ENCODE measurements at places on chromosomes 1 and 21.

- DNase-seq: peak; percentile 90
Observed at GRCh38 chr1:39158327-39159086, 46.0 kb upstream of the MACF1 start.

DNA sequence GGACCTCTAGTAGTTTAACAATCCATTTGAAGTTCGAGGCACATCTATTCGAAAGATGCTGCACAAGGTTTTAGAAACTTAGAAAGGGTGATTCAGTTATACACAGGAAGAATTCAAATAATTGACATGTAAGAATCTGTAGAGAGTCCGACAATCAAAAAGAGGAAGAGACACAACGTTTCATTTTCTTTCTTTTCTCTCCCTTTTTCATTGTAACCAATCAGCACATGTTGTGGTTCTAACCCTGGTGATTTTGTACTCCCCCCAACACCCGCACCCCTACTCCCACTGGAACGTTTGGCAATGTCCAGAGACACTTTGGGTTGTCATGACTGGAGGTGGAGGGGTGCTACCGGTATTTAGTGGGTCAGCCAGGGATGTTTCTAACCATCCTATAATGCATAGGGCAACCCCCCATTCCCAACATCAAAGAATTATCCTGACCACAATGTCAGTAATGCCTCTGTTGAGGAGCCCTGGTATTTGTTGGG, 4.9 kb downstream of the TGFB2 start:
- DNase-seq: no peak

- DNase-seq: no peak
Observed at GRCh38 chr1:43779805-43780403, 72.6 kb downstream of the ST3GAL3 start.

DNA sequence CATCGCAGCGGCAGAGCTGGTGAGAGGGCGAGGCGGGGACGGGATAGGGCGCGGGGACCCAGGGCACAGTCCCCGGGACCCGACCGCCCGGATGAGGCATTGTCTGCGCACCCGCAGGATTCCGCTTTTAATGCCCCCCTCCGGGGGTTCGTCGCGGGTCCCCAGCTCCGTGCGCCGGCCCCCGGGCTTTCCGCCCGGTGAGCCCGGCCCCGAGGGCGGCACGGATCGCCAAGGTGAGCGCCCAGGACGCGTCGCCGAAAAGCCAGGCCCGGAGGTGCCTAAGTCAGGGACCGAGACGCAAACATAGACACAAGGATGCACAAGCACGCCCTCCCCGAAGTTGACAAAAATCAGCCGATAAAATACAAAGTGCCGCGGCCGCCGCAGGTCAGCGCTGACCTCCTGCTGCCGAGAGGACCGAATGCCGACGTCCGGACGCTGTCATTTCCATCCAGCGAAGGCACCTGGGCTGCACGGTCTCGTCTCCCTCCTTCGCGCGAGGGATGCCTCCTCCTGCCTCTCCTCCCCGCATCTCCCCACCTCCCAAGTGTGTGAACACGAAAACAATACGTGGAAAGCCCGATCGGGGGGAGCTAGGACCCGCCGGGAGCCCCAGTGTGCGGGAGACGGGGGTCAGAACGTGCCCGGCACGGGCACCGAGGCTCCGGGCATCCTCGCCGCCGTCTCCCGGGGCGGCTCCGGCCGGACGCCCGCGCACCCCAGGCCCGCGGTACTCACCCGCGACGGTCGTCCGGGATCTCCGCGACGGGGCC, 101.1 kb upstream of the SOD1 start:
- no peak for DNase-seq

DNA sequence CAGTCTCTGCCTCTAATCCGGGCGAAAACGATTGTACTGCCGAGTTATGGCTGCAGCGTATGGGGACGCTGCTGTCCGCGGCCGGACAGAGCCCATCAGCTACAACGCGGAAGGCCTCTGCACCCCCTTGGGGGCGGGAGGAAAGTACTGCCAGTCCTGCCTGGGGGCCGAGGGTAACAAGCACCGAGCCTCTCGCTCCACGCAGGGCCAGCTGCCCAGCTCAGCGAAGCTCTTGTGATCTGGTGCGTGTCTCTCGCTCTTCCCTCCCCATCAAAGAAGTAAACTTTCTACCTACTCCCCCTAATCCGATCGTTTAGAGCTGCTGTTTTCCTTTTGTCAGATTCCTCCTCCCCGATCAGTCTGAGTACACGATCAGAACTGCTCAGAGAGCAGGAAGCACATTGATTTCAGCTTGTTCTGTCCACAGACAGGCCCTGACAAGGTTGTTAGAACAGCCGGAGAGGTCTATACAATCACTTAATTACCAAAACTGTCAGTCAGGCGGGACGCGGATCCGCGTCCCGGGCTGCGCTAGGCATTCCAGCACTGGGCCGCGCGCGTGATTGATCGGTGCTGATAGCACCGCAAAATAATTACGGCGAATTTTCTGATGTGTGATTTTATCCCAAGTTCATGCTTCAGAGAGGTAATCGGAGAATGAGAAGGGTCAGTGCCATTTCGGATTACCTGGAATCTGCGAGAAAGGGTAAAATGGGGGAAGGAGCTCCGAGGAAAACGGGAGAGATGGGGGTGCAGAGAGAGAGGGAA, 8.7 kb upstream of the BARHL2 start:
- no peak for DNase-seq

- DNase-seq: no peak
Observed at GRCh38 chr1:89973471-89974127, 21.3 kb upstream of the ZNF326 start.

DNA sequence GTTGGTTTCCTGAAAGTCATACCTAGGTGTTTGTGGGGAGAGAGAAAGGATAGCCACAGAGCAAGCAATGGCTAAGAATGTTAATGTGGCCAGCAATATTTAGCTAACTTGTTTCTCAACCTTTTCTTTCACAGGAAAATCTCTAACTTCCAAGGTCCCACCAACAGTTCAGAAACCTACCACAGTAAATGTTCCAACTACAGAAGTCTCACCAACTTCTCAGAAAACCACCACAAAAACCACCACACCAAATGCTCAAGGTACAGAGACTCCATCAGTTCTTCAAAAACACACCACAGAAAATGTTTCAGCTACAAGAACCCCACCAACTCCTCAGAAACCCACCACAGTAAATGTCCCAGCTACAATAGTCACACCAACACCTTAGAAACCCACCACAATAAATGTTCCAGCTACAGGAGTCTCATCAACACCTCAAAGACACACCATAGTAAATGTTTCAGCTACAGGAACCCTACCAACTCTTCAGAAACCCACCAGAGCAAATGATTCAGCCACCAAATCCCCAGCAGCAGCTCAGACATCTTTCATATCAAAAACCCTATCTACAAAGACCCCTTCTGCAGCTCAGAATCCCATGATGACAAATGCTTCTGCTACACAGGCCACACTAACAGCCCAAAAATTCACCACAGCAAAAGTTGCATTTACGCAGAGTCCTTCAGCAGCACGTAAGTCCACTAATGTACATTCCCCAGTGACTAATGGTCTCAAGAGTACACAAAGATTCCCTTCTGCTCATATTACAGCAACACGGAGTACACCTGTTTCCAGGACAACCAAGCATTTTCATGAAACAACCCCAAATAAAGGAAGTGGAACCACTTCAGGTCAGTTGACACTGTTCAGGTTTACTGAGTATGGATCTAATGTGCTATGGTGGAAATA, 15.3 kb downstream of the CD55 start:
- no peak for DNase-seq

GRCh38 chr1:222234351-222234750, 313.6 kb downstream of the HHIPL2 start:
- no peak for DNase-seq

DNA sequence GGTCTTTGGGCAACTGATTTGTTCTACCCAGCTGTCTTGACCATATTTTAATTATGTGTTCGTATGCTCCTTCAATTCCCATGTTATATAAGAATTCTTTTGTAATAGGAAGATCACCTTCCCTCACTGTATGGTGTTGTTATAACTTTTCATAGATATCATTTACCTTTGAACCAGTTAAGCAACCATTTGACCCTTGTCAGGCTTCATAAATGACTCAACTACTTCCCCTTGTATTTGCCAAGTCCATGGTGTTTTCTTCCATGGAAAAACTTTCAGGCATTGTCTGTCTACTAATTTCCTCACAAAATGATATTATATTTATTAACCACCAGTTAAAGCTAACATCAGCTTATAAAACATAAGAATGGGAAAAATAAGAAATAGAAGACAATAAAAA, 5.1 kb downstream of the BPNT1 start:
- DNase-seq: no peak

GRCh38 chr1:29639156-29639736, 402.9 kb downstream of the PTPRU start:
- DNase-seq: peak; percentile 14

GRCh38 chr1:155008015-155008941, 5.7 kb downstream of the ZBTB7B start:
- DNase-seq: no peak

DNA sequence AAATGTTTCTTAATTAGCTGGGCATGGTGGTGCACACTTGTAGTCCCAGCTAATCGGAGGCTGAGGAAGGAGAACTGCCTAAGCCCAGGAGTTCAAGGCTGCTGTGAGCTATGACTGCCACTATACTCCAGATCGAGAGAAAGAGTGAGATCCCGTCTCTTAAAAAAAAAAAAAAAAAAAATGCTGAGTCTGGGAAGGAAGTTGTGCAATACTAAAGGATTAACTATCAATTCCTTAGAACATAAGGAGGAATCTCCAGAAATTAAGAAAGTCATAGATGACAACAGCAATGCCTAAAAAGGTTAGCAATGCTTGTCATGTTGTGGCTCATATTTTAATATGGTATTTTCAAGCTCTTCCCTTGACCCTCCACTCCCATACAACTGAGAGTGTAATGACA, 5.3 kb downstream of the LUZP1 start:
- no peak for DNase-seq

DNA sequence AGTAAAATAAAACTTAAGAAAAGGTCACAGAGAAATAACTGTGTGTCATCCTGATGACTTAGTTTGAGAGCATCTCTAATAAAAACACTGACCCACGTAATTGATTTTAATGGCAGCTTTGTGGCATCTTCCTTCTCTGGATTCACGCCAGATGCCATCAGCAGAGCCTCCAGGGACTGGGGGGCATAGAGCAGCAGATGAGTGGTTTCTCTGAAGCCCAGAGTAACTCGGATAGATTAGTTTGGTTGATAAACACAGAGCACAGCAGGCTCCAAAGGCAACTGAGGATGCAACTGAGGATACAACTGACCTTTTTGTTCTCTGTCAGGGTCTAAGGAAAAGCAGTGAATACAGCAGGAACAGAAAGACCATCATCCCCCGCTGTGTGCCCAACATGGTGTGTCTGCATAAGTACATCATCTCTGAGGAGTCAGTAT, 180.8 kb downstream of the RPS6KC1 start:
- peak; percentile 47 for DNase-seq

DNA sequence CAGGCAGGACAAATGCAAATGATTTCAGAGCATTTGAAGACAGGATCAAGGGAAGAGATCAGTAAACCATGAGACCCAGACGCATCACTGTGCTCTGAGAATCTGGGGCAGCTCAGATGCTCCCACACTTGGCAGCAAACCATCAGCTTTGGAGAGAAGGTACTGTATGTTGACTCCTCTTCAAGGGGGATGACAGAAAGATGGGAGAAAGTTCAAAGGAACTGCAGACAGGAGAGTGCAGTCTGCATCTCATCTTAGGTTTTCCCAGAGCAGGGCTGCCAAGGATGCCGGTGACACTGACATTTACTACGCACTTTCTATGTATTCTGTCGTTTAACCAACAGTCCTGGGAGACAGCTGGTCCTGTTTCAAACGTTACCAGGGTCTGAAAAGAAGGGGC, 35.8 kb downstream of the OLFML2B start:
- no peak for DNase-seq

DNA sequence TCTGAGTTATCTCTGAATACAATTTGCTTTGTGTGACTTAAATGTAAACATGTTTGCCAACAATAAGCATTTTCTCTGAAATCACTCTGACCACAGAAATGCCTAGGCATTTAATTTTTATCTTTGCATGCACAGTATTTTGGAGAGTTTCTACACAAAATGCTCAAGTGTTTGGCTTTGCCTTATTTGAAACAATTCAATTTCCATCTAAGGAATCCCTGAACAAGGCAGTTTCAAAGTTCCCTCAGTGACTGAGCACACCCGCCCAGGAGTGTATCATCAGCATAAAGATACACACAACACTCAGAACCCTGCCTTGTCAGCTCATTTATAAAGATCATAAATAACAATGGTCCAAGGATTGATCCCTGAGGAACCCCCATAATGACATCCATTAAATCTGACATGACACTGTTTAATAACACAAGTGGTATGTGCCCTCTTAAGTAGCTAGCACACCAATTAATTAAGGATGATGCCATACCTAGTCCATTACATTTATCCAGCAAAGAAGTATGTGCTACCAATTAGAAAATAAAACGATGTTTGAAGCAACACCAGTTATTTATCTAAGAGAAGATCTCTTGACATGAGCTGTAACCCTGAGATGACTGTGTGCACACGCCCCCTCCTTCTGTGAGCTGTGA, 585.8 kb downstream of the ADGRL2 start:
- no peak for DNase-seq

DNA sequence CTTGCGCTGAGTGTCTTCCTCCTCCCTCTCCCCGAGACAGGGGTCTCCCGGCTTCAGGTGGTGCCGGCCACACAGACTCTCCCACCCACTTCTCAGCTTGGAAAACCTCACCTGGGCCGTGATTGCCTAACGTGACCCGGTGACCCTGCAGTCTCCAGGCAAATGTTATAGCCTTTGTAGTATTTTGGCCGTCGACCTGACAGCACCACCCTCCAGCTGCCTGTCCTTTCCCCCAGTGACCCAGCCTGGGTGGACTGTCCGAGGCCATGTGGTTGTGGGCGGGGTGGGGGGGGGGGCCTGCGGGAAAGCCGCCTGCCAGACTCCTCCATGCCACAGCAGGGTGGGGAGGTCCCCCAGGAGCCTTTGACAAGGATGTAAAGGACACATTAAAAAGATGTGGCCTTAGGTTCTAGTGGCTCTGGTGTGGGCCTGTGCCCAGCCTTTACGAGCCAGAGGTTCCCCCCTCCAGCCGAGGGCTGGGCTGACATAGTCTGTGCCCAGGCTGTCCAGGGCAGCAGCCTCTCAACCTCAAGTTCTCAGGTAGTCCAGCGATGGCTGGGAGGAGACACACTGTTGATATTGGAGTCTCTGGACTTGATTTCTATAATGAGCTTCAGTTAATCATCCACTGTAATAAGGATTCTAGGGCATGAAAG, 8.1 kb downstream of the TOR3A start:
- DNase-seq: peak; percentile 24

GRCh38 chr1:91402023-91402422, 2.6 kb downstream of the HFM1 start:
- peak; percentile 20 for DNase-seq

Data from D341Med (cell line).